WTC11 (cell line): ENCODE measurements at places on chromosomes 16 and 17.
A peak's percentile ranks its signal among the peaks of the same experiment; 100 is the strongest.

DNA sequence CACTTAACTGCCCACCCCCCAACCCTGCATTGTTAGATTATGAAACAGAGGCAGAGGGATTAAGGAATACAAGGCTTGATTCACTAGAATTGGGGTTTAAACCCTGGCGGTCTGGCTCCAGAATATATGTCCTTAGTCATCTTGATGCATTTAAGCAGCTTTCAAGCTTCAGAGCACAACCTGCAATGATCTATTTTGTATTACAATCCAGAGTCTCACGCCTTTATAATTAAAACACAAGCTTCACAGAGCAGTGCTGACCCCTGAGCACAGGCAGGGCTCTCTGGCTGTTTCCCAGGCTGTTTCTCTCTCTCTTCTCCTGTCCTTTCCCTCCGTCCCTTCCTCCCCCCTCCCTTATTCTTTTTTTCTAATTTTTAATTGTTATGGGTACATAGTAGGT lies 209.1 kb downstream of the SPECC1 start:
- H3K27ac ChIP-seq: no peak overlapping the region
- H3K4me3 ChIP-seq: no peak overlapping the region
- H3K27me3 ChIP-seq: no peaks in the 10 kb centered on the region; the same call in 1 of the 2 replicates
- no peaks in the 10 kb centered on the region; the same call in 1 of the 2 replicates for H3K36me3 ChIP-seq
- peaks cover 80% of the 10 kb centered on the region for H3K4me1 ChIP-seq

DNA sequence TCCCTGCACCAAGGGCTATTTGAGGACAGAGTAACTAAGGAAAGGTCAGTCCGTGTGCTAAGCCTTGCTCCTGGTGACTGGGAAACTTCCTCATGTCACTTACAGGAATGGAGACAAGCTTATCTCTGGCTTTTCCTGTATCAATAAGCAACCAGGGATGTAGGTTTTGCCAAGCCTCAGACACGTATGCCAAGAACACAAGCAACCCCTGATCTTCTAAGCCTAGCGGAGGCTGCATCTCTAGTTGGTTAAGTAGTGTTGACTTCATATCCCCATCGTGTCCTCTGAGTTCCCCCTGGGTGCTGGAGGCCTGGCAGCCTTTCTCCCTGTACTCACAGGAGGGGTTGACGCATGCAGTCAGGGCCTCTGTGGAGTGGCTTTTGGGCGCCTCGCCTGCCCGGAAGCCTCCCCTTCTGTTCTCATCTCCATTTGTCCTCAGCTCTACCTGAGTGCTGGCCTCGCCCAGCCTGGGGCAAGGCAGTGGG lies 1.4 kb upstream of the C1QTNF1 start:
- no peaks in the 10 kb centered on the region for H3K36me3 ChIP-seq
- peaks cover 83% of the 10 kb centered on the region for H3K27me3 ChIP-seq
- no peak overlapping the region for H3K27ac ChIP-seq
- H3K4me1 ChIP-seq: peaks cover 14% of the 10 kb centered on the region

DNA sequence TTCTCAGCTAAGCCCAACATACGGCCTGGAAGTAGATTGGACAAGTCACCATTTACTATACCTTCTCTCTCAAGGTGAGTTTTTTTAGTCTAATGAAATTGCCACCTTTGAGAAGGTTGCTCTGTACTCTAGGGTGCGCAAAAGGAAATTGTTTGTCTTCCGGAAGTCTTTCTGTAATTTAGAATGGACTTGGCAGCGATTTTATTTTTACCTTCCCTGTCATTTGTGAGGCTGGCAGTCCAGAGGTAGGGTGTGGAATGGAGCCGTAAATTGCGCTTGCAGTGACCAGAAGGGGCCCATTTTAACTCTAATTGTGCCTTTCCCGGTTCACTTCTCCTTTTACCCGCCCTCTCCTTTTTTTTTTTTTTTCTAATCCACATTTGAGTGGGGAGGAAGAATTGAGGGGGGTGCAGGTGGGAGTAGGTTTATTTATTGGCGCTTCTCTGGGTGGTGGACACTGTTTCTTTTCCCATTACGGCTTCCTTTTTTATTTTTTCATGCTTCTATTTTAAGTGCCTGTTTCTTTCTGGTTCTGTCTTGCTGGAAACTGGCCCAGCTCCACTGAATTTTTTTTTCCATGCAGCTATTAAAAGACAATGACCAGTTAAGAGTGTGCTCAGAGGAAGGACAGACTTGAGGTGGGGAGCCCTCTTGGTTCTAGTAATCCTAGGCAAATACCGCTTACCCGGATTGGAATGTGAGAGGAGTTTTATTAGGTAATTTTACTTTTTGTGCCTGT lies 89.7 kb upstream of the CLEC18A start:
- H3K4me3 ChIP-seq: no peak overlapping the region
- peak overlapping the region; percentile 75 for H3K27ac ChIP-seq
- DNase-seq: no peak
- H3K27me3 ChIP-seq: no peaks in the 10 kb centered on the region
- H3K4me1 ChIP-seq: peaks cover 3% of the 10 kb centered on the region; the same call in 1 of the 2 replicates

GRCh38 chr16:53913099-53913870 lies 209.3 kb downstream of the FTO start:
- no peak for DNase-seq
- H3K36me3 ChIP-seq: no peaks in the 10 kb centered on the region
- H3K4me3 ChIP-seq: no peak overlapping the region
- H3K4me1 ChIP-seq: peaks cover 14% of the 10 kb centered on the region
- H3K27me3 ChIP-seq: no peaks in the 10 kb centered on the region

GRCh38 chr16:63613701-63614100 lies 1508.2 kb downstream of the CDH11 start:
- no peak overlapping the region for H3K27ac ChIP-seq
- H3K4me3 ChIP-seq: no peak overlapping the region
- peaks cover 3% of the 10 kb centered on the region; the same call in 1 of the 2 replicates for H3K36me3 ChIP-seq
- H3K4me1 ChIP-seq: peaks cover 20% of the 10 kb centered on the region

DNA sequence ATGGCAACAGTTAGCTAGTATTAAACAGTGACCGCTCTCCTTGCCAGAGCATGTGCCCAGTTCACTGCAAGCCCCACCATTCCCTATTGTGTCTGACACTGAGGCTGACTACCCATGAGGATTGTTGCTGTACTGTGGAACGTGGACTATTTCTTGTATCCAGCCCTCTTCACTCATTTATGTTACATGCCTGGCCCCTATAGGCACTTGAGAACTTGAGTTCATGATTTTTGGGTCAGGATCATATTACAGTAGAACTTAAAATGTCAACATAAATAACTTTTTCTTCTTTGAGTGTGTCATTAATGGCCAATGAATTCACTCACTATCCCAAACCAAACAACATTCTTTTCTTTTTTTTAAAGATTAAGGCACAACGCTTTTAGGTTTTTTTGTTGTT lies 55.7 kb downstream of the LYRM1 start:
- no peak for DNase-seq
- H3K4me1 ChIP-seq: peaks cover 12% of the 10 kb centered on the region
- H3K4me3 ChIP-seq: no peak overlapping the region
- no peak overlapping the region for H3K27ac ChIP-seq
- no peaks in the 10 kb centered on the region for H3K27me3 ChIP-seq

GRCh38 chr16:4663777-4664465 lies 29.4 kb upstream of the NUDT16L1 start:
- H3K27me3 ChIP-seq: no peaks in the 10 kb centered on the region
- DNase-seq: no peak
- peaks cover 8% of the 10 kb centered on the region; the same call in 1 of the 2 replicates for H3K36me3 ChIP-seq
- H3K4me1 ChIP-seq: peaks cover 4% of the 10 kb centered on the region
- H3K4me3 ChIP-seq: no peak overlapping the region
- peak overlapping the region; percentile 78 for H3K27ac ChIP-seq

DNA sequence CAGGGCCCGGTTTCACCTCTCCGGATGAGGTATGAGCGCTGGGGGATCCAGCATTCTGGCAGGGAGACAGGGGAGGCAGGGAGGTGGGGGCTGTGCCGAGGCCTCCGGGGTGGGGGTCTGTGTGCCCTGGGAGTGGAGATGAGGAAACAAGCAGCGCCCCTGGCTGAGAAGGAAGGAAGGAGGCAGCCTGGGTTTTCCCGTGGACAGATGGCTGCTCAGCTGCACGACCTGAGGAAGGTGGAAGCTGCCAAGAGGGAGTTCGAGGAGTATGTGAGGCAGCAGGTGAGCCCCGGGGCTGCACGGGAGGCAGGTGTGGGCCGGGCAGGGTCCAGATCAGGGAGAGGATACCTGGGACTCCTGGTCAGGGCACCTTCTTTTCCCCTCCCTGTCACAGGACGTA lies 4.3 kb downstream of the RNF112 start:
- no peaks in the 10 kb centered on the region for H3K27me3 ChIP-seq
- DNase-seq: no peak
- H3K27ac ChIP-seq: no peak overlapping the region
- no peak overlapping the region for H3K4me3 ChIP-seq

- no peak overlapping the region for H3K4me3 ChIP-seq
- H3K4me1 ChIP-seq: peaks cover 20% of the 10 kb centered on the region
- H3K36me3 ChIP-seq: no peaks in the 10 kb centered on the region
- no peaks in the 10 kb centered on the region for H3K27me3 ChIP-seq
Observed at GRCh38 chr17:14813649-14814370, 451.3 kb downstream of the PMP22 start.

GRCh38 chr17:1713878-1714426 lies 3.8 kb upstream of the TLCD2 start:
- H3K4me3 ChIP-seq: peak overlapping the region; percentile 93
- peak overlapping the region; percentile 97 for H3K27ac ChIP-seq
- H3K36me3 ChIP-seq: no peaks in the 10 kb centered on the region
- H3K27me3 ChIP-seq: peaks cover 5% of the 10 kb centered on the region
- H3K4me1 ChIP-seq: peaks cover 24% of the 10 kb centered on the region
- peak; percentile 78 for DNase-seq

- peaks cover 28% of the 10 kb centered on the region for H3K4me1 ChIP-seq
- no peaks in the 10 kb centered on the region for H3K27me3 ChIP-seq
- H3K4me3 ChIP-seq: no peak overlapping the region
- no peak overlapping the region for H3K27ac ChIP-seq
- H3K36me3 ChIP-seq: no peaks in the 10 kb centered on the region
Observed at GRCh38 chr17:70636517-70637133, 467.3 kb downstream of the KCNJ2 start.

- no peak for DNase-seq
- peaks cover 21% of the 10 kb centered on the region for H3K27me3 ChIP-seq
- H3K4me1 ChIP-seq: peaks cover under 1% of the 10 kb centered on the region
- H3K27ac ChIP-seq: no peak overlapping the region
- H3K4me3 ChIP-seq: no peak overlapping the region
Observed at GRCh38 chr16:2791174-2791573, 3.8 kb upstream of the PRSS33 start.

- no peak overlapping the region for H3K27ac ChIP-seq
- DNase-seq: no peak
- no peak overlapping the region for H3K4me3 ChIP-seq
- peaks cover 9% of the 10 kb centered on the region for H3K4me1 ChIP-seq
- no peaks in the 10 kb centered on the region; the same call in 1 of the 2 replicates for H3K27me3 ChIP-seq
Observed at GRCh38 chr16:15557258-15557657, 85.7 kb downstream of the MARF1 start.

DNA sequence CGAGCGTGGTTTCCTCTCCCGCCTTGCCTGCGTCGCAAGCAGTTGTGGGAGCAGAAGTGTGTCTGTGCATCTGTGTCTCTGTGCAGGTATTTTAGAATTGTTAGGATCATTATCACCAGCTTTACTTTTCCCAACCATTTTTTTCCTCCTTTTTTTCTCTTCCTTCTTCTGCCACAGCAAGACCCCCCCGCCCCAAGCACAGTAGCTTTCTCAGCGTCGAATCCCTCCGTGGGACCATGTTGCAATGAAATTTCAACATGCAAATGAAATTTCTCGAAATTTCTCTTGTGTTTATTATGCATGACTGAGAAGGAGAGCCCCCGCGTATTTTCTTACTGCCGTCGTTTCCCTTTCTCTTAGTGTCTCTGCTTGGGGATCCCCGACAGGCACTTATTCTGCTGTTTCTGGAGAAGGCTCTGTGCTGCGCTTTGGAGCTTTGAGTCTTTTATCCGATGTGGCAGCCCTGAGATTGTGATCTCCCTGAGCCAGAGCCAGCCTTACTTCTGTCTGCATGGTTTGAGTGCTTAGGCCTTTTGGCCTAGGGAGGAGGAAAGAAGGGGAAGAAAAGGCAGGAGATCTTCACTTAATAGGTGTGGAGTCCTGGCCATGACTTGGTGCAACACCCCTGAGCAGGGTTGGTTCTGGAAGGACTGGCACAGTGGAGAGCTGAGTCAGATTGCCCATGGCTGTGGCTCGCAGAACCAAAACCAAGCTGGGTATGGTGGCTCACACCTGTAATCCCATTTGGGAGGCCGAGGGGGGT lies 5.0 kb downstream of the ARMC7 start:
- H3K36me3 ChIP-seq: peaks cover 15% of the 10 kb centered on the region
- peaks cover 15% of the 10 kb centered on the region for H3K4me1 ChIP-seq
- peak overlapping the region; percentile 88 for H3K27ac ChIP-seq
- H3K27me3 ChIP-seq: no peaks in the 10 kb centered on the region

GRCh38 chr16:23668225-23668624 lies 10.5 kb upstream of the PLK1 start:
- no peaks in the 10 kb centered on the region for H3K27me3 ChIP-seq
- H3K4me1 ChIP-seq: no peaks in the 10 kb centered on the region
- no peak overlapping the region for H3K27ac ChIP-seq
- H3K36me3 ChIP-seq: peaks cover 49% of the 10 kb centered on the region
- no peak overlapping the region for H3K4me3 ChIP-seq

DNA sequence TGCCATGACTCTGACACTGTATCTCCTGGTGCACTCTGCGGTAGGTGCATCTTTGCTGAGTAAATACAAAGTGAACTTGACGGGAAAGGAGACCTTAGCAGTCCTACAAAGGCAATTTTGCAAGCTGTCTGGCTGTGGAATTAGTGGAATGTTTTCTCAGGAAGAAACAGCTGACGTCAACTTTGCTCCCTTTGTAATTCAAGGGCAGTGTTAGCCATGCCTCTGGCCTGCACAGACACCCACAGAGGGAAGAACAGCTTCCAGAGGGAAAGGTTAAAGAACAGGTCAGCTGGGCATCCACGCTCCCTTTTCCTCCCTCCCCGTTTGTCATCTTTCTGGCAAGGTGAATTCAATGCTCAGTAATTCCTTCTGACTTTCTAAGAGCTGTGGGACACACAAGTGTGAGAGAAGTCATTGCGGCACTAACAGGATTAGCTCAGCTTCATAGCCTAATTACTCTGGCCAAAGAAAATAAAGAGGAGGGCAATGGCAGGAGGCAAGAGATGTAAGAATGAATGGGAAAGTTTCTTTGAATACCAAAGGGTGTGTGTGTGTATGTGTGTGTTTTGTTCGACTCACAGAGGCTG lies 476.9 kb upstream of the GOT2 start:
- no peaks in the 10 kb centered on the region for H3K27me3 ChIP-seq
- DNase-seq: peak; percentile 43
- peaks cover 24% of the 10 kb centered on the region for H3K4me1 ChIP-seq
- peak overlapping the region; percentile 87 for H3K27ac ChIP-seq
- no peaks in the 10 kb centered on the region for H3K36me3 ChIP-seq
- H3K4me3 ChIP-seq: peak overlapping the region; percentile 17

DNA sequence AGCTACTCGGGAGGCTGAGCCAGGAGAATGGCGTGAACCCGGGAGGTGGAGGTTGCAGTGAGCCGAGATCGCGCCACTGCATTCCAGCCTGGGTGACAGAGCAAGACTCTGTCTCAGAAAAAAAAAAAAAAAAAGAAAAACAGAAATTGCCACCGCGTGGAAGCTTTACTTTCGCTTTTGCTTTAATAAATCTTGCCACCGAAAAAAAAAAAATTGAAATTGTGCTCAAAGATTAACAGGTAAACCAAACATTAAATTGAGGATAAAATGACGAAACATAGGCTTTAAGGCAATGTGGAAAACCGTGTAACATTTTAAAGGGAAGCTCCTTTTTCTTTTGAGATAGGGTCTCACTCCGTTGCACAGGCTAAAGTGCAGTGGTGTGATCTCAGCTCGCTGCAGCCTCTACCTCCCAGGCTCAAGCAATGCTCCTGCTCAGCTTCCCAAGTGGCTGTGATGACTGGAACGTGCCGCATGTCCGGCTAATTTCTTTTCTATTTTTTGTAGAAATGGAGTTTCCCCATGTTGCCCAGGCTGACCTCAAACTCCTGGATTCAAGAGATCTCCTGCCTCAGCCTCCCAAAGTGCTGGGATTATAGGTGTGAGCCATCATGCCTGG lies 40.1 kb downstream of the ZNF276 start:
- H3K27ac ChIP-seq: no peak overlapping the region
- no peaks in the 10 kb centered on the region for H3K4me1 ChIP-seq
- DNase-seq: no peak
- H3K4me3 ChIP-seq: no peak overlapping the region
- no peaks in the 10 kb centered on the region for H3K27me3 ChIP-seq
- peaks cover 77% of the 10 kb centered on the region for H3K36me3 ChIP-seq
